Glomerular endothelial cell (primary cell): ENCODE measurements at places on chromosomes 5 and 9. TPM values are rescaled to one million over a fixed set of nuclear protein-coding genes. Genes with fewer than 3 reads are reported as not detected.

- DNase-seq, result no peak
Measured at GRCh38 chr5:154940375-154940771, 500 bp upstream of the MRPL22 start.

DNA sequence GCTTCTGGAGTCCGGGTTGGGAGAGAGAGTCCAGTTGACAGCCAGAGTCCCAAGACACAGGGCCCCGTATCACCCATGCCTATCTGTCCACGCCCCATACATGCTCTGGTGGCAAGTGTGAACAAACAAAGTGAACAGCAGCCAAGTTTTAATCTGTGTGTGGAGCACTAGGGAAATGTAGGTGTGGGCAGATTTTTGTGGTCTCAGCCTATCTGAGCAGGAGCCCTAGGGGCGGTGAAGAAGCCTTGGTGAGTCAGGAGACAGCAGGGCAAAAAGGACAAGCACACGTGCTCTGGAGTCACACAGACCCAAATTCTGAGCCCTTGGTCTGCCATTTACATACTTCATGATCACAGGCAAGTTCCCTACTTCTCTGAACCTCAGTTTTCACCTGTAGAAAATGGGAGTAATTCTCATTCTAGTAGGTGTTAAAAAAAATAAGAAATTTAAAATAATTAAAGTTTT, 23.2 kb downstream of the EGR1 start:
- DNase-seq, result no peak

DNA sequence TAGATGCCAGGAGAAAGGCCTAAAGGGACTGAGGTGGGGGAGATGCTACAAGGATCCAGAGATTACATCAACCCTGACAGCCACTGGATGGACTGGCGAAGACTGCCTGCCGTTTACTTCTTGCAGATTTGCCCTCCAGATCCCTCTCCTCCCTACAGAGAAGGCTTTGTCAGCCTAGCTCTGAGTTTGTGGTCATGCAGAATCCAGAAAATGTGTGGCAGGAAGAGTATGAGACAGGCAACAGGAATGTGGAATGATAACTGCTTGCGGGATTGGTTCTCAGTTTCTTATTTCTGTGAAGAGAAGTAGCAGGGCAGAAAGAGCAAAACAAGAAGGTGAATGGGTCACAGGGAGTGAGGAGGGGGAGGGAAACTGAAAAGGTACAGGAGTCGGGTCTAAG, 129.6 kb downstream of the TLE1 start:
- DNase-seq, result no peak

DNA sequence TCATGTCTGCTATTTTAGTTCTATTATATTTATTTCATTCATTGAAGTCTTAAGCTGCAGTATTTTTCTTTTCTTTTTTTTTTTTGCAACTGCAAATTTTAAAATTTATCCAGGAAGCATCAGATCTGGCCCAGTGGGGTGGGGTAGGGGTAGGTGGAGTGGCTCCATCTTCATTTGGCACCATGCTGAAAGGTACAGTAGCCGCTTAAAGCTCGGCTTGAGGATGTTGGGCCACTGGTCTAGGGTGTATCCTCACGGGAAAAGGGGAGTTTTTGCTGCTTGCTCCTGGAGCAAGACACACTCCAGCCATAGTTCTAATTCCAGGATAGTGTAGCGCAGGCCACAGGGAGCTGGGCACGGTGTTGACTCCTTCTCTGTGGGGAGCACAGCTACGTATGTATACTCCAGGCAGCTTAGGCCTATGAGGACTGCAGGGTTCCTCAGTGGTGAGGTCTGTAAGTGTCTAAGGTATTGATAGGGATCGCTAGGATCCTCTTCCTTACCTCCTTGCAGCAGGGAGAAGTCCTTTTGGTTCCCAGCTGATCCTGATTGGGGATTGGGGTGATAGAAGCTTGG, 22.7 kb downstream of the RCL1 start:
- no peak for DNase-seq

DNA sequence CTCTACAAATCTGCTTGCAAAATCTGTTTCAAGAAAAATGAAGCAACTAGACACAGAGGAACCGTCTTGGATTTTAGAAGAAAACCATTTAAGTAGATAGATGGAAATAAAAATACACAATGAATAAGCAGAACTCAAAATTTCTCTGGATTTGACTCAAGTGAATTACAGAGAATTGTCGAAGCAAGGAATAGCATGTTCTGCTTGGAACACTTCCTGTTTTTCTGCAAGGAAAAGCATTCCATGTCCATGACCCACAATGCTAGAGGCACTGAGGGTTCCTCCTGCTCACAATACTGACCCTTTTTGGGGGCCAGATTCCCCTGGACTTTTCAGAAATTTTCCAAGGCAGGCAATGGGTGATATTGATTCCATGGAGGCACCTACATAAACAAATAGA, 29.8 kb downstream of the PRUNE2 start:
- no peak for DNase-seq

GRCh38 chr9:94860678-94861588, 134.4 kb downstream of the AOPEP start:
- no peak for DNase-seq

DNA sequence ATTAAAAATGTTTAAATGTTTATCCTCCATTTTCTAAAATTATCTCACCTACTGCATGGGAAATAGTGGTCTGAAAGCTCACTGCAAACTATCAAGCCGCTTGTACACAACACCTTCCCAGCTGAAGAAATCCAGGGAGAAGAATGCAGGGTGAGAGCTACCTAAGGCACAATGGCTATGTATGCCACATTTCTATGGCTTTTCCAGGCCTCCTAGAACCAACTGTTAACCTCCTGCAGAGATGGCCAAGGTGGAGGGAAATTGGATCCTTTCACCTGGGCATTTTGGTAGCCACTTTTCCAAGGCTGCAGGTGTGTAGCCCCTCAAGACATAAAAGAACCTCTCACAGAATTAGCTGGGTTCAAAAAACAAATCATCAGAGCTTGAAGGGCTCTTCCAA, 286.4 kb downstream of the EBF1 start:
- DNase-seq, result no peak

DNA sequence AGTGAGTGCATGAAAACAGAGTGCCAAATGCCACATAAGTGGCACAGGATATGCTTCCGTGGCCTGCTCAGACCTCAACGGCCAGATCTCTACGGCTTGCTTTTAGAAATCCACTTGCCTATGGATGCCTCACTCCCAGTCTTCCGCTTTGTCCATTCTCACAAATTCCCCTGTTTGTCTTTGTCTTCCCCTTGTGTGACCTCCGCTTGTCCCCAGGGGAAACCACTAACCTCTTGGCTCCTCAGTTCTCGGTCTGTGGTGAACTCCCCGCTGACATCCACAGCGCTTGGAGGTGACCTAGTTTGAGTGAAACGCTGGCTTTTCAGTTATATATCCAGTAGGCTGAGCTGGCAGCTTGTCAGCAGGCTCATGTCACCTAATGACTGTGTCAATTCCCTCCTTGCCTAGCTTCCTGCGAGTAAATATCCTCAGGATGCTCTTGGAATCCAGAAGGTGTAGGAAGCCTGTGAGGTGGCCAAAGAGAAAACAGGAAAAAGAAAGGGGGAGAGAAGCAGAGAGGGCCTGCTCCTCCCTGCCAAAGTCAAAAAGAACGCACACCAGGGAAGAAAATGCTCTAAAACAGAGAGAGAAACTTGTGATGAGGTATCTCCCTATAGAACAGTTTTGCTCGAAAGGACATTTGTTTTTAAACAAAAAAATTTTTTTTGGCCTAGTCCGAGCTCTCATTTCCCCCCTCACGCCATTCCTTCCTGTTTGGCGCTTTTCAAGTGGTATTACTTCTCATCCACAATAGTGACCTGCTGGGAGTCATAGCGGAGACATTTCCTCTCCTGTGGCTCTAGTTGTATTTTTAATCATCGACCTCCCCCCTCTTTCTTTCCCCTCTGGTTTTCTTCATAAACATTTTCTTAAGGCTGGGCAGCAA, 101.6 kb upstream of the SPRY4 start:
- DNase-seq, result no peak

DNA sequence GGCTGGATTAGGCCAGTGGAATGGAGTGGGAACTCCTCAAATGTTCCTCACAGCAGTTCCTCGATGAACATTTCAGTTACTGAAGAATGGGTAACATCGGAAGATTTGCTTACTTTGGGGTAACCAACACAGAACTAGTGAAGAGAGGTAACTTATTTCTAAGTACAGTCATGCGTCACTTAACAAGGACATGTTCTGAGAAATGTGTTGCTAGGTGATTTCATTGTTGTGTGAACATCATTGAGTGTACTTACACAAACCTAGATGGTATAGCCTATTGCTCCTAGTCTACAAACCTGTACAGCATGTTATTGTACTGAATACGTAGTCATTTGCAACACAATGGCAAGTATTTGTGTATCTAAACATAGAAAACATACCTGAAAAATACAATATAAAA, 228.3 kb downstream of the MAST4 start:
- DNase-seq, result no peak

DNA sequence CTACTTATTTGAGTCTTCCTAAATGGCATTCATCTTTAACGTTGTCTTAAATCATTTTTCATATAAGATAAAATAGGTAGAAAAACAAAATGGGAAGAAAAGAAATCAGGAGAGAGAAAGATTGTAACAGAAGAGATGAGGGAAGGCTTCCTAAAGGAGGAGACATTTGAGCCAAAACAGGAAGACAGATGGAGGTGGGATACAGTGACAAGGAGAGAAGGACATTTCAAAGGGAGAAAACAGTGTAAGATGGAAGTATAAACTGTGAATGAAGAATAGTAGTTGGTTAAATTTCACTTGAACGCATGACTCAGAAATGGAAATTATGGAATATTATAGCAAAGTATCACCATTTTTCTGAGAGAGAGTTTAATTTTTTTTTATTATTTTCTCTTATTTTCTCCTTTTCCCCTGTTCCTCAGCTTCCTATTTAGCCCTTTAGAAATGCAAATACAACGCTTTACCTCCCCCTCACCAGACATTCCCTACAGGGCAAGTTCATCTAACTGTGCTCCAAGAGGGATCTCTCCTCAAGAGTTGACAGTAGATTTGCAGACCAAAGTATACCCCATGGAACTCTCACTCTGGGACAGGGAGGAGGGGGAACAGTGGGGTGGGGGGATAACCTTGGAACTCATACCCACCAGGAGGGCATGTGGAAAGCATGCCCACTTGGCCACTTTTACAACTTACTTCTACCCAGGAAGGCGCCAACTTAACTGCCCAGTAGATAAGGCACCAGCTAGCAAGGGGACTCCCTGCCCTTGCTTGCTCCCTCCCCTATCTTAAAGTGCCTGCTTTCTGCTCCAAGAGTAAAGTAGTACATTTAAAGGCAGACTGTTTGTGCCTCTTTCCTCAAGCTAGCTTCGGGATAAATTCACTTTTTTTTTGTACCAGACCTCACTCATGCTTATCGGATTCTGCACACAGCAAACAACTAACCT, 304.7 kb upstream of the POU5F2 start:
- DNase-seq, result no peak

DNA sequence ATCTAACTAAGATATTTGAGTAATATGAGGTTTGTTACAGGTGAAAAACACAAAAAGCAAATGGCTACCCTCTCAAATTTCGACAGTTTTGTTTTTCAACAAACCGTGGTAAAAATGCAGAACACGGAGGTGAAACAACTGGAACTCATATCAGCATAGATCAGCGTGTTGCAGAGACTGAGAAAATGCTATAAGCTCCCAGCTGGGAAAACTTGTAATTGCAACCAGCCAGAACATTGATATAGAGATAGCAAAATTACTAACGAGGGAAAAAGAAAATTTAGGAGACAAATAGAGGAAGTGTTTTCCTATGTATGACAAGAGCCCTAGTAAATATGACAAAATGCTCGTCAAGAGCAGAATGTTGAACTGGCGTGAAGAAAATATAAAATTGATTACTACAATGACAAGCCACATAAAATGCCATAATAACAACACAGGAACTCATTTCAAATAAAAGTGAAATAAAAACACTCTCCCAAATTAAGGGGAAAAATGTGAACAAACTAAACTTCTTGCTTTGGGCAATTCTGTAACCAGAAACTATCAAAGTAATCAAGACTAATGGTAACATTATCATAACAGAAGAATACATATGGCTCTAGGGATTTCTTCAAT, 1989.8 kb downstream of the EFNA5 start:
- DNase-seq, result no peak

DNA sequence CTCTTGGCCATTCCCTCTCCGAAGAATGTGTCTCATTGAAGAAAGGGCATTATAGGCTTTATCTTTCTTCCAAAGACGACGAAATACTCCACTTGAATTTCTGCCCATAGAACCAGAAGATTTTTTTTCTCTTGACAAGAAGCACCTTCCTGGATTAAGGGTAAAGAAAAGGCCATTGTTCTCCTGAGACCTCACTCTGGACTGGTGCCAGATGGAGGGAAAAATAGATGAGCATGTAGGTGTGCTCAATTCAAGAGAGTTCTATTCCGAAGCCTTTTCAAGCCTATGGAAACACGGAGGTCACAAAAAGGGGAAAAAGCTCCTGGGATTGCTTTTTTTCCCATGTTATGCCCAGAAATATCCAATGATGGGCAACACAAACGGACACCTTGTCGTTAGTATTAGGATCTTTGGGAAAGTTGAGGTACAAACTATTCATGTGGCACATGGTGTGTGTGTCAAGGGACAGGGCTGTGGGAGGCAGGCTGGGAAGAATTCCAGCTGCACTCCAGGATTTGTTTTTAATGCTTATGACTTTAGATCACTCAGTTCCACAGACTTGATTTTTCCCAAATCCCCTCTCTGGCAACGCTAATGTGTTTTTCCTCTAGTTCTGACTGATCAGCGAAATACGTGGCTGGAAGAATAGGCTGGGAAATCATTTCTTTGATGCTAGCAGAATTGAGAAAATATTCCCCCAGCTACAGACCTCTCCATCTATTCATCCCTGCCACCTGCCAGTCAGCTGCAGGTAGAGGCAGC, 89.9 kb downstream of the SIL1 start:
- no peak for DNase-seq

DNA sequence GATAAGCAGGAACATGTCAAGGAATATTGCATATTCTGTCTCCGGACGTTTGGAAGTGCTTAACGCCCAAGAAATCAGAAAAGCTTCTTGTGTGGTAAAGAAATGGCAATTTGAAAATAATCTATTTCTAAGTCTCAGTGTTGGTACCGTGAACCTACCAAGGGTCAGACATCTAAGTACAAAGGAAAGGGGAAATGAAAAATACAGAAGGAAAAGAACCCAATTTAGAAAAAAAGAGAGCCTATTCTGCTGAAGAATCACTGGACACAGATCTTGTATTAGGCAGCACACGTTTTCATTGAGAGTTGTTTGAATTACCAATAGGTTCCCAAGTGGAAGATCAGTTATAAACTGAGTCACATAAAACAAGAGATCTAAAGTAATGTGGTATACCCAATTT, 46.9 kb upstream of the CEP78 start:
- DNase-seq, result no peak

GRCh38 chr9:21479152-21479702, 2.9 kb downstream of the IFNE start:
- DNase-seq, result no peak

WNT8A gene
- not detected in 2 replicates for total RNA-seq

CDKN2B-AS1 gene
- 2.9 and 7.1 TPM in 2 replicates for total RNA-seq

SCGB3A2 gene
- total RNA-seq, result not detected in 2 replicates

SYNPO gene
- total RNA-seq, result 56.7 and 123 TPM in 2 replicates

RMRP gene
- total RNA-seq, result 2,917 and 4,459 TPM in 2 replicates

BTNL3 gene
- not detected in 2 replicates for total RNA-seq
